ENCODE measurements at places on chromosomes 1 and 21.
A peak's percentile ranks its signal among the peaks of the same experiment; 100 is the strongest.

- DNase-seq, result no peak
Observed at GRCh38 chr1:115077286-115077983, 11.9 kb downstream of the TSPAN2 start.

DNA sequence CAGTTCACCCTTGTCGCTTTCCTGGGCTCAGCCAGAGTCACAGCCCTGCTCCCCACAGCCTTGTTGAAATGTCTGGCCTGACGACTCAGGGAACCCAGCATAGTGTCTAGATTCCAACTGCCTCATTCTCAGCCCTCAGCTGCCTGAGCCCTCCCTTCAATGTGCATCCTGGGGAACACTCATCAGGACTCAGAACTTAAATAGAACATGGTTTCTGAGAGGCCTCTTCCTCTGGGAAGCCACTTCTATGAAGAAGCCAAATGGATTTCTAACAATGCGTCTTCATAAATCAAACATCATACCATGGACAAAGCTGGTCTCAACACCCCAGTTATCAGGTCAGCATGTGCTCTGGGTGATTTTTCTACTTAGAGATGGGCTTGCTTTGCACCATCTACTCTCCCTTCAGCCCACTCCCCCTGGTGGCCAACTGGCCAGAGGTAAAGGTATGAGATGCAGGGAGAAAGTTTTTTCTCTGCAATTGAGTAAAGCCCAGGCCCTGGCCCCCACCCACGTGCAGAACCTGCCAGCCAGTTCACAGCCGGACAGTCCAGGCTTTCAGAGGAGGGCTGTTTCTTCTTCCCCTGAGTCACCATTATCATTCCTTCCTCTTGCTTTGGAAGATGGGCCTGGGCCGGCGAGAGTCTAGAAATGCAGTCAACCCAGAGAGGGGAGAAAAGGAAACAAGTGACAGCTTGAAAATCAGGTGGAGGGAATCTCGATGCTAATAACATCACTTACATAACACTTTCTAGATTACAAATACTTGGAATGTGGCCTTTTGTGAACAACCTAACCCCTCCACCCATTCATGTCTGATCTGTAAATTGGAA, 32.1 kb downstream of the CD244 start:
- DNase-seq, result peak; percentile 89

GRCh38 chr1:93143136-93143535, 37.1 kb downstream of the TMED5 start:
- DNase-seq, result no peak

GRCh38 chr1:42730988-42731387, 9.0 kb downstream of the CLDN19 start:
- DNase-seq, result peak; percentile 69

DNA sequence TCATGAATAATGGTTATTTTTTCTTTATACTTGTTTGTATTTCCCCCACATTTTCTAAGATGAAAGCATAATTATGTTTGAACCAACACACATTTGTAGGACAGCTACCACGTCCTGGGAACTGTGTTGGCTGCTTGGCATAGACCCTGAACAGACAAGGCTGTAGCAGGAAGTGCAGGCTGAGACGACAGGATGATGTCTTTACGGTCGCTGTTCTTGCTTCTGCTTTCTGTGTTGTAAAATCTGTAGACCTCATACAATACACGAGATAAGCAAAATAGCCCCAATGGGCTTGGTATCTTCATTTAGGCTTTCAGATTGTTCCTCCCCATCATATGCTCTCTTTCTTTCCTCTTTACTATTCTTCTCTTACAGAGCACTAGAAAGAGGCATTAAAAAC, 23.3 kb upstream of the OTUD3 start:
- DNase-seq, result no peak

DNA sequence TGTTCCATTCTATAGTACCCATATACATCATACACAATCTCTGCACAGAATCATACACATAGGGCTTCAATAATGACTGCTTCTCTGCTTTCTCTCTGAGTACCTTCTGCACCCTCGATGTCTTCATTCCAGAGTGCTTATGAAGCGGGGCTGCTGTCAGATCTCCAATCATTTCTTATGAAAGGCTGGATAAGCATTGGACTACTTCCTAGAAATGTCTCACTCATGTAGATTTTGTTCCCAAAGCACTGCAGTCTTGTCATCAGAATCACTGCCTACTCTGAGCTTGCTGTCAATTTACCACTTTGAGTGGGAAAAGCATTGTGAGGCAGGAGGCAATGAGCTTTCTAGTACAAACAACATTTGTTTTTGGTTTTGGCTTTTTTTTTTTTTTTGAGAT, 179.0 kb downstream of the SLC35F3 start:
- DNase-seq, result no peak

- no peak for DNase-seq
Observed at GRCh38 chr1:10195570-10195969, 14.8 kb upstream of the KIF1B start.

DNA sequence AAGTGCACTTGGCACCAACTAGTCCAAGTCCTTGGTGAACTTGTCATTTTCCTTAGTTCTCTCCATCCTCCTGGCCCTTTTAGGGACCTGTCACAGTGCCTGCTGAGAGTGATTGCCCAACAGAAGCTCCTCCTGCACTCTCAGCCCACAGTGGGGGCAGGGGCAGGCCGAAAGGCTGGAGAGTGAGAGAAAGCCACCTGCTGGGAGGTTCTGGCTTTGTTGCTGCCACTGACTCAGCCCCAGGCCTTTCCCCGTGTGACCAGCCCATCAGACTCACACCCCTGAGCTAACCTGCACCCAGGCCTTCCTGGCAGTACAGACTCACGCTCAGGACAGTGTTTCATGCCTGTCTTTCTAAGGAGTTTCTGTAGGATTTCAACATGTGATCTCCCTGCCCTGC, 17.1 kb upstream of the PROK1 start:
- DNase-seq, result no peak

GRCh38 chr1:8871539-8871935, 6.9 kb downstream of the ENO1 start:
- DNase-seq, result no peak

- no peak for DNase-seq
Observed at GRCh38 chr1:179529482-179530195, 46.1 kb downstream of the NPHS2 start.

DNA sequence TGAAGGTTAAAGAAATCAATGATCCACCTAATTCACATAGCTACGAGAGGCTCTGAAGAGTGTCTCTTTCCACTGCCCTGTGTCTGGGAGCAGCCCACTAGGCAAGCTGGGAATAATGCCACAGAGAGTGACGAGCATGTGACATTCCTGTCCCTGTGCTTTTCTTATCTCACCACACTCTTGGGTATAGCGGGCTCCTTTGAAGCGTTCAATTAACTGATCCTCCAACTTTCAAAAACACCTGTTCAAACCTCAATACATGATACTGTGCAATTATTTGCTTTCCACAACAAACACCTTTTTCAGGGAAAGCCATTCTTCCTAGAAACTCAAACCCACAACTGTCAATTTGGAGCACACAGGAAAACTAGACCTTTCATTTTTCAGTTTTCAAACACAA, 43.4 kb downstream of the PLPP3 start:
- no peak for DNase-seq

DNA sequence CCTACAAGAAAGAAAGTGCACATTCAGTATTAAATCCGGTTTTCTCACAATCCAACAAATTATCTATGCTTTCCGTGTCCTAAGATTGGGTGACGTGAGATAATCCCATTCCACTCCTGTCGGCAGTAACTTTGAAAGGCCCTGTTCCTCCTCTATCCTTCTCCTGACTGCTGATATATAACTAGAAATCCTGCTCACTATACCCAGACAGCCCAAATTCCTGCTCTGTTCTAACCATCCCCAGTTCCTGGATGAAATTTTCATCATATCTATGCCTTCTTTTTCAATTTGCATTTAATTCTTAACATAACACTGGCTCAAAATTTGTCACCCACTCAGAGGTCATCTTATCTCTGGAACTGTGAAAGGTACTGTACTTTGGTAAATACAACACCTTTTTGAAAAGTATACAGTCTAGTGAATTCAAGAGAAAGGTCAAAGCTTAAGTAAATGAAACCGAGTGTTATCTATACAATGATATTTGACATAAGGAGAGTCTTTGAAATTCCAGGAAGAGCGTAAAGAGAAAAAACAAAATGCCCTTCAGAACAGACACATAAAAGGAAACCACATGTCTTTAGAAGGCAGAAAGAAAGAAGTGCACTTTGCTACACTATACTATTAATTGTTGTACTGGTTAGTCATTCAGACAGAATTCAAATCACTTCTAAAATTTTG, 200.5 kb upstream of the NEGR1 start:
- no peak for DNase-seq

- no peak for DNase-seq
Observed at GRCh38 chr21:33569991-33570390, 18.5 kb downstream of the DONSON start.

- no peak for DNase-seq
Observed at GRCh38 chr1:21165076-21165475, 11.6 kb downstream of the EIF4G3 start.

GRCh38 chr1:50271968-50272578, 151.2 kb downstream of the DMRTA2 start:
- DNase-seq, result no peak

- peak; percentile 66 for DNase-seq
Observed at GRCh38 chr1:179706339-179706941, 36.7 kb upstream of the FAM163A start.

GRCh38 chr1:157758018-157758417, 18.9 kb downstream of the FCRL2 start:
- DNase-seq, result no peak

DNA sequence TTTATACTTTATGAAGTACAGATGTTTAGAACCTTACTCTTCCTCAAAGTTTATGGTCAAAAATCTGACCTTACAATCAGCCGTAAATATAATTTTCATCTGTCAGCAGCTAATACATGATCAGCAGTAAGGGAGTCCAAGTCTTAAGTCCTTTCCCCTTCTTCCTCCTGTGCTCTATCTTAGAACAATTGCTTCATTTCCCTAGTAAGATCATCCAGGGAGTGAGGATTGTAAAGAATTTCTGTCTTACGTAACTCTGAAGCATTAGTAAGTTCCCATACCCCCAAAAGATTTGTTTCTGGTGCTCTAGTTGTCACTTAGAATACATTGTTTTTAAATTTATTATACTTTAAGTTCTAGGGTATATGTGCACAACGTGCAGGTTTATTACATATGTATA, 2.1 kb downstream of the SETDB1 start:
- no peak for DNase-seq

- DNase-seq, result no peak
Observed at GRCh38 chr1:71770121-71770520, 512.2 kb downstream of the NEGR1 start.

- peak; percentile 96 for DNase-seq
Observed at GRCh38 chr1:51519048-51519864, at the start of gene EPS15. Gene EPS15 (minus strand): TSS chr1:51519266. CDS start chr1:51519231, 35 bp downstream.

GRCh38 chr1:164774413-164774812, 215.4 kb downstream of the PBX1 start:
- no peak for DNase-seq

GRCh38 chr1:235455097-235455496, 49.2 kb downstream of the B3GALNT2 start:
- no peak for DNase-seq

Measured in activated CD8-positive, alpha-beta memory T cell treated with anti-CD3 and anti-CD28 coated beads for 24 hours (primary cell).